ENCODE measurements at places on chromosomes 3 and 15.
A peak's percentile ranks its signal among the peaks of the same experiment; 100 is the strongest.

GRCh38 chr15:47796830-47797229 is 79.5 kb downstream of the SEMA6D start:
- DNase-seq = peak; percentile 55

DNA sequence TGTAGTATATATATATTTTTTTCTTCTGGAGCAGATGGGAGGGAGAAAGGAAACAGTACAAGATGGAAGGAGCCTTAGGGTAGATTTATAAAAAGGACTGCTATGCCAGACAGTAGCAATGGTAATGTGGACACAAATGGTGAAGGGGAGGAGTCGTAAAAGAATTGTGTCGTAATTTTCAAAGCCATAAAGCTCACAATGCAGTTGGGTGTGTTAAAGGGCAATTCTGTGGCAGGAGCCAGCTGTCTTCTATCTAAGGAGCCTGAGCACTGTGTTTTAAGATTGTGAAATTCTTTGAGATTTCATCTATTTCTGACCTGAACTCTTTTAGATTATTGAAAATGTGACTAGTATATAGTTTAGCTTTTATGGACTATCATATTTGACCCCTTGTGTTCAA is 58.9 kb downstream of the CNOT10 start:
- DNase-seq = no peak

DNA sequence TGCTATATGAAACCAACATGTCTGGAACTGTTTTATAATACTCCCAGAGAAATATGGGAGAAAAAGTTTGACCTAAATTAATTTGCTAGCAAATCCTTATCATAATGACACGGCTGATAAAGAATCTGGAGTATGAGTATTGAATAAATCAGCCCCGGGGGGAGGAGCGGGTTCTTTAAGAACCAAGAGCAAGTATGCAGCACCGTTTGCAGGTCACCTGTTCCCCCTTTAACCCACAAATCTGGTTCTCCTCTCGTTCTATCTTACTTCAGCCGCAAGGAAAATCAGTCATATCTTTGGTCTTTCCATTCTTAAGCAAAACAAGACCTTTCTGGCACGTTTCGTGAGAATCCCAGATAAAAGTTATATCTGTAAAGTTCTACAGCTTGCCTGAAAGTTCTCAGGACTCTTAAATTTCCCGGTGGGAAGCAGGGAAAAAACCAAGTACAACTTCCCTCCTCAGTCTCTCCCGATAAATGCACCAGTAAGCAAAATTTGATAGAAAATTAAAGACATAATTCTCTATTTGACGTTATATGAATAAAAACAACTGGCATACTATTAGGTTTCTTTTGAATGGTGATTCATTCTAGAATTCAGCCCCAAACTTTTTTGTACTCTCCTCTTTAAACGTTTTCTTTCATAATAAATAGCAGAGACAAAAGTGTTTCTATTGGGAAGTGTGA is 348.6 kb downstream of the ZBBX start:
- DNase-seq = no peak

GRCh38 chr3:194736277-194736895 is 50.7 kb downstream of the FAM43A start:
- DNase-seq = no peak

GRCh38 chr3:151351648-151352047 is 22.3 kb upstream of the P2RY13 start:
- no peak for DNase-seq

DNA sequence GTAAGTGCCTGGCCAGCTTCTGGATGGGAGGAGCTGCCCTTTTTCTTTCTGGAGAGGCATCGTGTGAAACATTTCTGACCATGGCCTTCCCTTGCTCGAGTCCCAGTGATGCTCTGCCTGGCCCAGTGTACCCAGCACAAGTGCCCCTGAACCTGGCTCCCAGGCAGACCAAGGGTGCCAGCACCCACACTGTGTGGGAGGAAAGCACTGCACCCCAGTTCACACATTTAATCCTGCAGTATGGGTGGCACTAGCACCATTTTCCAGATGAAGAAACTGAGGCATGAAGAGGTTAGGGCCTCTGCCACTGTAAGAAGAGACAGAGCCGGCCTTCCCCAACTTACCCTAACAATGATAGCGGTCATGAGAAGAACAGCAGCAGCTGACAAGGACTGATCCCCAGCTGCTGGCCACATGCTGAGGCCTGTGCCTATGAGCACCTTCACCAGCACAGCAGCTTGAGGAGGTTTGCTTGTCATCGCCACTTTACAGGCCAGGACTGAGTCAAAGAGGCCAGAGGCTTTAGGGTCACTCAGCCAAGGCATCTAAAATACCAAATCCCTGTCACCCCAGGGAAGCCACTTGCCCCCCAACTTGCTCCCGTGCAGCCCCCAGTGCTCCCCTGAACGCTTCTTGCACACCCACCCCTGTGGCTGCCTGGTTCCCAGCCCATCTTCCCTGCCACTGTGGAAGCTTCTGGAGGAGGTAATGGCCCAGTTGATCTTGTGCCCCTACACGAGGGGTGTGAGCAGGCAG is 15.0 kb downstream of the PRR23E start:
- DNase-seq = no peak

GRCh38 chr3:159319156-159319555 is 517.3 kb downstream of the MFSD1 start:
- DNase-seq = no peak

DNA sequence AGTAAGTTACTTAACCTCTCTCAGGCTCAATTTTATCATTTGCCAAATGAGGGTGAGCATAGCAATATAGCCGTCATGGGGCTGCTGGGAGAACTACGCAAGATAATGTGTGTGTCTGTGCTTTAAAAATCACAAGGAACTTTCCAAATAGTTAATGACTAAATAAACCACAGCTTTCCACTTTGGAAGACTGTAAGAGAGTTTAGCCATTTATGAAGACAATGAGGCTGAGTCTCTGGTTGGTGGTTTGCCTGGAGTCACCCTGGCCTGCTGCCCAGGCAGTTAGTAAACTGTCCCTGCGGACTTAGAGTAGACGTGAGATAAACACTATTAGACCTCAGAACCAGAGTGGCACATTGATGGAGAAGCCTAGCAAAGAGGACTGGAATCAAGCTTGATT is 357.7 kb downstream of the CLSTN2 start:
- no peak for DNase-seq

- DNase-seq = no peak
These were observed 124.9 kb downstream of the MITF start for GRCh38 chr3:69864141-69864540.

- DNase-seq = no peak
These were observed 12.3 kb downstream of the ALPK3 start for GRCh38 chr15:84829428-84829827.

GRCh38 chr3:76131396-76132153 is 346.2 kb upstream of the ZNF717 start:
- DNase-seq = no peak

DNA sequence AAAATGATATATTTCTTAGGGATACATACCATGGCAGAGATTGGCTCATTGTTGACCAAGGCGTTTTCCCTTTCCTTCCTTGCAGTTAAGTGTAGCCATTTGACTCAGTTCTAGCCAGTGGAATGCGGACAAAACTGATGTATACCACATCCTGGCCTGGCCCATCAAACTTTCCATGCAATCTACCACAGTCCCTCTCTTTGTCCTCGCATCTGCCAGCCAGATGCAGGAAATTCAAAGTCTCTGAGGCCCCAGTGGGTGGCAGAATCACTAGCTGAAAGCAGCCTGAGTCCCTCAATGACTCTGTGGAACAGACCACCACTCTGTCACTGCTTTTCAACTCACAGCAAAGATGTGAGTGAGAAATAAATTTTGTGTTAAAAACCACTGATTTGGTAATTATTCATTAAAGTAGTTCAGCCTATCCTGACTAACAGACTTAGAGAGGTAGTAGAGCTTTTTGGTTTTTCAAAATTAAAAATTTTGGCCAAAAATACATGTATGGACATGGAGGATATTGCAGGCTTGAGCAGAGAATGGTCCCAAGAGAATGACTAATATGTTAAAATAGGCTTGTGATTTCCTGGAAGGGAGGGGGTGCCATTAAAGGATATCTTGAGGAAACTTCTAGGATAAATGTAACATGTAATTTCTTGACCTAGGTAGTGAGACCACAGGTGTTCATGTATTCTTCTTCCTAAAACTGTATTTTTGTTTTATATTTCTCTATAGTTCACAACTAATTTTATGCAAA is 10.9 kb downstream of the LRRFIP2 start:
- no peak for DNase-seq

GRCh38 chr15:84934942-84935729 is 46.5 kb upstream of the PDE8A start:
- no peak for DNase-seq

DNA sequence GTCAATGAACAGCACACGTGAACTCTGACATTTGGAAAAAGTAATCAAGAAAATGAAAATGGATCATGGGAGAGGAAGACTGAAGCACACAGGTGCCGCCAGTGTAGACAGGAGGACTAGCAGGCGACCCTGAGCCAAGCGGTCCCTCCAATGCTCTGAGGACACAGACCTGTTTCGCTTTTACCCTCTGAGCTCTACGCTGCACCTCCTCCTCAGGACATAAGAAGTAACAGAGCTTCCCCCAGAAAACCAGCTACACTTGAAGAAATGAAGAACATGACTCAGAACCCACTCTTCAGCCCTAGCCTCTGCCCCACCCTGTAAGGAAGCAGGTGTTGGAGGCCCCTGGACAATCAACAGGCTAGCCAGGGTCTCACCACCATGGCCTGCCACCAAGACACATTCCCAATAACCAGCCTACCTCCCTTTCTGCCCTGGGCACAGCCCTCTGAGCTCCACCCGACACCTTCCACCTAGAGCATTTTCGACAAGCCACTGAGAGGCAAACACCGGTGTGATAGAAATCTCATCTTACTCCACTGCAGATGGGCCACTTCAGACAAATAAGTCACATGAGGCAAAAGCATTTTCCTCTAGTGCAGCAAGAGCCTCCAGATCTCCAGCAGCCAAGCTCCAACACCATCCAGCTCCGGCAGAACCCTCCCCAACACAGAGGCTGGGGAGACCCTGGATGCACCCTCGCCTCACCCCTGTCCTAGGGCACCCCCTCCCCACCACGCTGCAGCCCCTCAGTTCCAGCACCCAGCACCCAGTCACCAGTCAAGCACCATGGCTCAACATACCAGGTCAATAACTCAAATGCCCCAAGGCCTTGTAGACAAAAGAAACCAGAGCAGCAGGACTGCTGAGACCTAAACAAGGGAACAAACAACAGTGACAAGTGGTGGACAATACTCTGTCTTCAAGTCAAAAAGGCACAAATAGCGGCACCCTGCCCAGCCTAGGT is 11.4 kb downstream of the FAM174B start:
- DNase-seq = no peak

DNA sequence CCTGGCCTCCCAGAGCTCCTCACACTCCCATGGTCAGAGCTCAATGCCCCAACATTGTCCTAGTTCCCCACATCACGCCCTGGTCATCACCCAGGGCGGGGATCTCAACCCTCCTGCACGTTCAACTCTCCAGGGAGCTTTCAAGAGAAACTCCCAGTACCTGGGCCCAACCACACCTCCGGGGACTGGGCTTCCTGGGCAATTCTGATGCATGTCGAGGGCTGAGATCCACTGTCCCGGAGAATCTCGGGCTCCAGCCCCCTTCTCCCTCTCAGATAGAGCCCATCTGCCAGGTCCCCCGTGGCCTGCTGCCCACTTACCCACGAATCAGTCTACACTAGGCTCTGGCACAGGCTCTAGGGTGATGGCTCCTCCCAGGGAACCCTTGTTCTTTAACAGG is 39.2 kb downstream of the UMPS start:
- no peak for DNase-seq

DNA sequence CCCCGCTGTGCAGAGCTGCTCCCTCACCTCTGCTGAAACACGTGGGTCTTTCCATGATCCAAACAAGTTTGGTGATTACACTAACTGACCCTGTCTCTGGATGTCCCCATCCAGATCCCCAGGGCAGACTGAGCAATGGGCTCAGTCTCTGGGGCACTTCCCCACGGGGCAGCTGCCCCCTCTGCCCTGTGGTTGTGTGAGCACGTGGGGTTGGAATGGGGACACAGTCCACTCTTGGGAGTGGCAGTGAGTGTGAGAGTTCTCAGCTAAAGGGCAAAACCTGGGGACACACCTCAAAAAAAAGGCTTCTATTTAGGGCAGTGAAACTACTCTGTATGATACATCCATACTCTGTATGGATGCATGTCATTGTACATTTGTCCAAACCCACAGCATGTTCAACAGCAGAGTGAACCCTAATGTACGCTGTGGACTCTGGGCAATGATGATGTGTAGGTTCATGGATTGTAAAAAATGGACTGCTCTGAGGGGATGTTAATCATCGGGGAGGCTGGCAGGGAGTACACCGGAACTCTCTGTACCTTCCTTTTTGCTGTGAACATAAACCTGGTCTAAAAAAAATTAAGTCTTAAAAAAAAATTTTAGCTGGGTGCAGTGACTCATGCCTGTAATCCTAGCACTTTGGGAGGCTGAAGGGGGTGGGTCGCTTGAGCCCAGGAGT is 49.9 kb upstream of the BLM start:
- no peak for DNase-seq

DNA sequence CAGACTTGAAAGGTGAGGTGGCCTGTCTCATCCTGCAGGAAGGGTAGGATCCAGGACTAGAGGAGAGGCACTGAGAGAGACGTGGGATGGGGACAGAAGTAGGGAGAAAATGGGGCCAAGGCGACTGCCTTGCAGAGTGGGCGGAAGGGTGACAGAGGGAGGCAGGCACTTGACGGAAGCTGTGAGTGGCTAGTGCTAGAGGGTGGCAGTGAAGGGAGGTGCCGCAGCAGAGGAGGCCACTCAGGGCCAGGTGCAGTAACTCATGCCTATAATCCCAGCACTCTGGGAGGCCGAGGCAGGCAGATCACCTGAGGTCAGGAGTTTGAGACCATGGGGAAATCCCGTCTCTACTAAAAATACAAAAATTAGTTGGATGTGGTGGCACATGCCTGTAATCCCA is 7.3 kb downstream of the CCDC33 start:
- DNase-seq = no peak

GRCh38 chr15:85488997-85489396 is 108.6 kb downstream of the AKAP13 start:
- no peak for DNase-seq

DNA sequence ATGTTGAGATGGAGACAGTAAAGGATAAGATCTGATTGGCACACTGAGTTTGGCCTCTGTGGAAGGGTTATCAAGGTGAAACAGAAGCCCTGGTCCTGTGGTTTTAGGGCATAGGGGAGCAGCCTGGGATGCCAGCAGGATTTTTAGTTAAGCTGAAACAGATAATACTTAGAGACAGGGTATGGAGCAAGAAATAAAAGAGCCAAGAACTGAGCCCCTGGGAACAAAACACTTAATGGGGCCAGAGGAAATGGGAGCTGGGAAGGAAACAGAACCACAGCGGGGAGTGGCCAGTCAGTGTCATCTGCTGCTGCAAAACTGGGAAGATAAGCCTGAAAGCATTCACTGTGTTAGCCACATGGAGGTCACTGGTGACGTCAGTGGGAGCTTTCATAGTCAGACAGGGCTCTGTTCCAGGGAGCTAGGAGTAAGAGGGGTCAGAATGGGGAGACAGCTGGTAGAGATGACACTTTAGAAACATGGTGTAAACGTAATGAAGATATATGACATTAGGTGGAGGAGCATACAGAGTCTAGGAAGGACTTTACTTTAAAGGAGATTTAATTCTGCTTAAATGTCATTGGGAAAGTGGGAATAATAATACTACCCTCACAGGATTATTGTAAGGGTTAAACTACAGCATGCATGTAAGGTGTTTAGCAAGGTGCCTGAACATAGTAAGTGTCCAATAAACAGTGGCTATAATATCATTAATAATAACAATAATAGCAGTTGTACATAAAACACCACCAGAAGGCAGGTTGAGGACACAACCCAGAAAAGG is 172.7 kb upstream of the CTNNB1 start:
- no peak for DNase-seq

GRCh38 chr15:47374222-47374621 is 343.1 kb upstream of the SEMA6D start:
- no peak for DNase-seq

All from NCI-H1436 (cell line).